ENCODE measurements at places on chromosomes 2 and 18.

GRCh38 chr2:102141011-102141943 lies 1.3 kb upstream of the IL1R1 start:
- DNase-seq, result no peak

DNA sequence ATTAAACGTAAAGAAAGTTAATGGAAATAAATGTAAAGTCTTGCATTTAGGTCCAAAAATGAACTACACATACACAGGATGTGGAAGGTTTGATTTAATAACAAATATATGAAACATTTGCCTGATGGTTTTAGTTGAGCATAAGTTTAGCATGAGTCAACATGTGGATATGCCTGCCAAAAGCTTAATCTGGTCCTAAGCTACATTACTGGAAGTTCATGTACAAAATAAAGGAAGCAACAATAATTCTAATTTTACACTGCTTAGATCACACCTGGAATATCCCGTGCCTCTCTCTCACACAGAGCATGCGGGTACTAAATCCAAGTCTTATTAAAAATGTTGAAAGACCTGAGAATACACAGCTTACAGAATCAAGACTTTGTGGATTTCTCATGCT lies 276.5 kb upstream of the NRP2 start:
- no peak for DNase-seq

- no peak for DNase-seq
Observed at GRCh38 chr18:76255070-76255683, 239.9 kb downstream of the ZNF516 start.

GRCh38 chr2:154709215-154709614 lies 10.7 kb downstream of the KCNJ3 start:
- DNase-seq, result no peak

- DNase-seq, result no peak
Observed at GRCh38 chr18:44893045-44893706, 212.5 kb downstream of the SETBP1 start.

GRCh38 chr18:1488957-1489356 lies 584.3 kb downstream of the ADCYAP1 start:
- DNase-seq, result no peak

- DNase-seq, result no peak
Observed at GRCh38 chr18:45046228-45046627, 365.5 kb downstream of the SETBP1 start.

All from NCI-H187 (cell line).